ENCODE measurements at places on chromosomes 12 and 14.

DNA sequence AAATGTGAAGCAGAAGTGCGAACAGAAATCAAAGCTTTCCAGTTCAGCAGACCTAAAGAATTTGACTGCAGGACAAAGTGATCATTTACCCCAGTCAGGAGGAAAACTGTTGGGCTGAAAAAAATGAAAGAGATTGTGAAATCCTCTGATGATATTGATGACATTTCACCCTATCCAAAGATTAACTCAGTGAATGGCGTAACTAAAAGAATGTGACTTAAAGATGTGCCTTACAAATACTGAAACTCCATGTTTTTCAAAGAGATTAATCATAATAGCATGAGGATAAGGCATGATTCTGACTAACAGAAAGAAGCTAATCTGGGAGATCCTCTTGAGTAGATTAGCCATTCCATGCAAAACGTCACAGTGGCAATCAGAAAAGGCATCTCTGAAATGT is 225.6 kb downstream of the DUSP6 start:
- DNase-seq, result no peak

- no peak for DNase-seq
Observed at GRCh38 chr12:107311682-107312081, 218.3 kb upstream of the CRY1 start.

- no peak for DNase-seq
Observed at GRCh38 chr12:67623259-67623658, 25.3 kb upstream of the DYRK2 start.

DNA sequence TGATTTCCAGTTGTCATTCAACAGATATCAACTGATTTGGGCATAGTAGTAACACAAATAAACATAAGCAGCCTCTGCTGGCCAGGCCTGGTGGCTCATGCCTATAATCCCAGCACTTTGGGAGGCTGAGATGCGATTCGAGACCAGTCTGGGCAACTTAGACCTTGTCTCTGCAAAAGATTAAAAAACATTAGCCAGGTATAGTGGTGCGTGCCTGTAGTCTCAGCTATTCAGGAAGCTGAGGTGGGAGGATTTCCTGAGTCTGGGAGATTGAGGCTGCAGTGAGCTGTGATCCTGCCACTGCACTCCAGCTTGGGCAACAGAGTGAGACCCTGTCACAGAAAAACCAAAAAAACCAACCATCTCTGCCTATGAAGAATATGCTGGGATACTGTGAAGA is 7.1 kb downstream of the METAP2 start:
- DNase-seq, result no peak

DNA sequence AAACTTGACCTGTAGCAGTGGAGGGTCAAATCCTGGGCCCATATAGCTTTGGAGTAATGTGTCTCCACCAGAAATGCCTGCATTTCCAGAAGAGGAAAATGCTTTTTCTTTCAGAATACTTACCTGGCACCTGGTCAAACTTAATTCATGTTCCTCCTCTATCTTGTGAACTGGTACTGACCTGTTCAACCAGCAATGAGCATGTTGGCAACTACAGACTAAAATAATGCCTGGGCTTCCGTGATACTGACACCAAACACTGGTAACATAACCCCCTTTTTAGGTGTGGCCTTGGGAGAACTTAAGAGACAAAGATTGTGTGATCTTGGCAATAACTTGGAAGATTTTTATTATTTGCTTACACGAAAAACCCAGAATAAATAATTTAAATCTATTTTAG is 23.8 kb upstream of the MGST1 start:
- DNase-seq, result no peak

- no peak for DNase-seq
Observed at GRCh38 chr12:107967170-107967569, 161.9 kb upstream of the WSCD2 start.

- DNase-seq, result no peak
Observed at GRCh38 chr14:76719666-76720065, 41.6 kb upstream of the VASH1 start.

GRCh38 chr12:130716969-130717366 is 869 bp upstream of the RIMBP2 start:
- no peak for DNase-seq

DNA sequence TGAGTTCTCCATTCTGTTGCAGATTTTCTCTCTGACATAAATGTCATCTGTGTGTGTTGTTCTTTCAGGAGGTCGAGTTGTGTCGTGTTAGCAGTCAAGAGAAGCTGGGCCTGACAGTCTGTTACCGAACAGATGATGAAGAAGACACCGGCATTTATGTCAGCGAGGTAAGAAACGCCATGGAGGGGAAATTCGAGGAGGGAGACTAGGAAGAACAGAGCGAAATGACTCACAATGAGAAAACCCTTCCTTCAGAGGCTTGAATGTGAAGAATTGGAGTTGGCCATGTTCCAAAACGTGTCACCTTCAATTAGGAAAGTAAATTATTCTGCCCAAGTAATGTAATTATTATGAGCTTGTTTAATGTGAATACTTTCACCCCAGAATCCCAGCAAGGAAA is 364.5 kb downstream of the PDZRN4 start:
- no peak for DNase-seq

GRCh38 chr14:24881116-24881893 is 168.6 kb downstream of the STXBP6 start:
- no peak for DNase-seq

DNA sequence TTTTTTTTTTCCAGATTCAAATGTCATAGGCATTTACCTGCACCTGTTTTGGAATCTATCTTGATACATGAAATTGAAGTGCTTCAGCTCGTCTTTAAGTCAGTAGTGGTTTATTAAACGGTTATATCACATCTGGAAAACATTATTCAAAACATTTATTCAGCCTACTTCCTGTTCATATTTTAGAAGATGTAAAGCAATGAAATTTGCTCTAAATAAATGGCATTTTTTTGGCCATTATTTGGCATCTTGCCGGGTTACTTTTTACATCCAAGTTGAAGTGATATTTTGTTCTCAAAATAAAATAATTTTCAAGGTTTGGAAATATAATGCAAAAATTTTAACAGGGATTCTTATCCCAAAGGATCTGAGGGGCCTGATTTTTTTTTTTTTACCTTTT is 103.1 kb downstream of the EML1 start:
- no peak for DNase-seq

GRCh38 chr12:130214686-130215395 is 52.6 kb downstream of the FZD10 start:
- no peak for DNase-seq

- DNase-seq, result no peak
Observed at GRCh38 chr12:88726806-88727720, 146.8 kb upstream of the KITLG start.

GRCh38 chr12:79659961-79660431 is 30.8 kb downstream of the PAWR start:
- no peak for DNase-seq

DNA sequence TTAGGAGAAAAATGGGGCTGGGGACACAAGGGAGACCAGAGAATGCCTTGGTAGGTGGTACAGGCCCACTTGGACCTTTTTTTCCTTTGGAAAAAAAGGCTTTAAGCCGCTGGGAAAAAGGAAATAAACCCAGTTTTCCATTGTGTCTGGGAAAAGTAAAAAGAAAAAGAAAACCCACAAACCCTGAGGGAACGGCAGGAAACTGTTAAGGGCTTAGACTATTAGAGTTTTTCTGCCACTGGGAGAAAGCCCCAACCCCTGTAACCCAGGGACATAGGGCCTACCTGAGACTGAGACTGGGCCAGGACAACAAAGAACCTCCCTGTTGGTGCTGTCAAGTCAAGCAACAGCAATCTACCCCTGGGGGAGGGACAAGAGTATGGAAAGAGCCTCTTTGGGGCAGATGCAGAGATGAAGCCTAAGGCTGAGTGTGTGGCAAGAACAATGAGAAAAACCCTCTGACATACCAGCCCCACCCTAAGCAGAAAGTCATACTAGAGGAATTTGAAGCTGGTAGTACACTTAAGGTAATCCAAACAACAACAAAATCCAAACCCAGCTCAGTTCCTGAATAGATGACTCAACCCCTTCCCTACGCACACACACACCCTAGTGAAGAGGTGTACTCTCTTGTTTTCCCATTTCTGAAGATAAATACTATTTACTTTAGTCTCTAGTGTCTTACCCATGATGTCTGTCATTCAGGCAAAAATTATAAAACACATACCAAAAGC is 22.8 kb downstream of the ATF1 start:
- peak; percentile 26 for DNase-seq

DNA sequence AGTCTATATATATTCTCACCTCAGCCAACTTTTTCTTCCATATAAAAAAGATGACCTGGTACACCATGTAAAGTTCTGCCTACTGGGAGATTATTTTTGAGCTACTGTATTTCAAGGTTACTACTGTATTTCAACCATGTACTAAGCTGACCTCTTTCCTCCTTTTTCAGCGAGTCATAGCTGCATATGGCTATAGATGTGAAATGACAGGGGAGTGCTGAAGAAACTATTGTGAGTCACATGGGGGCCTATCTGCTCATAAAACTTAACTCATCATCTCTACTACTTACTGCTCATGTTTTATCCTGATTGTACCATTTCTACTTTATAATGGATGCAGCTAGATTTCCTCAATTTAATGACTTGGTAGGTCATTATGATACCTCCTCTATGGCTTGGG is 571.4 kb upstream of the ATP2B1 start:
- no peak for DNase-seq

DNA sequence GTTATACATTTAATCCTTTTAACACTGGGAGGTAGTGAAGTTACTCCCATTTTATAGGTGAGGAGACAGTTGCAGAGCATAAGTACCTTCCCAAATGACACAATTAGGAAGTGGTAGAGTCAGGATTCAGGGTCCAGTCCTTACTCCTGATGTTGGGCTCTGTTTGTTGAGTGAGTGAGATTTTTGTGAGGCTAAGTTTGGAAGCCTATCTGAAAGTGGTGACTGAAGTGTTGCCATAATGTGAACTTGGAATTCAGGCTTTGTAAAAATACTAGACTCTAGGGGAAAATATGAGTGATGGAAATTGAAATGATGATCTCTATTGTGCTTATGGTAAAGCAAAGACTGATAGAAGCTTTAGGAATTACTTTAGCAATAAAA is 2.2 kb downstream of the NUDT4 start:
- no peak for DNase-seq

DNA sequence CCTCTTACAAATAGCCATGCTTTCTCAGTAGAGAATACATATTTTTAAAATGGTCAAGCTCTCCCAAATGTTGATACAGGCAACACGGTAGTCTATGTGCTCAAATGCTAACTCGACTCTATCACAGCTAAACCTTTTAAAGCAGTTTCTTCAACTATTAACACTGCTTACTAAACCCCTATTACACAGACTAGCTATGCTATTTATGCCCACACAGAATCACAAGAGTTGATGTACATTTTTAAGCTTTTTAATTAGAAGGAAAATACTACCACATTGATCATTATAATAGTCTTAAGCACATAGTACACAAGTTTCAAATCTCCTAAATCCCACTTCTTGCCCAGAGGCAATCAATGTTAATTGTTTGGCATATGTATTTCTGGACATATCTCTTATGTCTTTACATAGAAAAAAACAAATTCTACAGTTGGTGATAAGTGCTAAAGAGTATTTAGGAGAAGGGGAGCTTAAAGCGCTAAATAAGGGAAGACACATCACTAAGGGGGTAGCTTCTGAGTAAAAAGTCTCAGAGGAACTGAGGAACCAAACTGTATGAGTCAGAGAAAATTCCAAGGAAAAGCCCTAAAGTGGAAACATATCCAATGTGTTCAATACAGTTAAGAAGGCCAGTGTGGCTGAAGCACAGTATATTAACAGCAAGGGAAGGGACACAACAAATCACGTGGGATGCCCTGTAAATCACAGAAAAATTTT is 13.7 kb downstream of the HNRNPC start:
- no peak for DNase-seq

DNA sequence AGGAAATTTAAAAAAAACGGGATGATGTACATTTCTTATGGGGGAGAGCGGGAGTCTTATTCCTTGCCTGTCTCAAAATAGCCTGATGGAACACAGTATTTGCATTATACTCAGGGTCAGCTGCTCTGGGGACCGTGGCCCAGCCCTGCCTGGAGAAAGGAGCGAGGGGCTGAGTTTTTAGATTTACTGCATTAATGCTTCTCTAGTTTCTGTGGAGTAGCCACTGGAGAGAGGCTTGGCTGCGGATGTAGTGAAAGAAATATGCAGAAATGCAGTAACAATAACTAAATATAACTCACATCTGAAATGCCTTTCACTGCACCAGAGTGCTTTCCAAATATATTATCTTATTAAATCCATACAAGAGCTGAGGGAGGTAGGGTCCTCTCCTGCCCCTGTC is 87.6 kb upstream of the MAP1LC3B2 start:
- DNase-seq, result no peak

DNA sequence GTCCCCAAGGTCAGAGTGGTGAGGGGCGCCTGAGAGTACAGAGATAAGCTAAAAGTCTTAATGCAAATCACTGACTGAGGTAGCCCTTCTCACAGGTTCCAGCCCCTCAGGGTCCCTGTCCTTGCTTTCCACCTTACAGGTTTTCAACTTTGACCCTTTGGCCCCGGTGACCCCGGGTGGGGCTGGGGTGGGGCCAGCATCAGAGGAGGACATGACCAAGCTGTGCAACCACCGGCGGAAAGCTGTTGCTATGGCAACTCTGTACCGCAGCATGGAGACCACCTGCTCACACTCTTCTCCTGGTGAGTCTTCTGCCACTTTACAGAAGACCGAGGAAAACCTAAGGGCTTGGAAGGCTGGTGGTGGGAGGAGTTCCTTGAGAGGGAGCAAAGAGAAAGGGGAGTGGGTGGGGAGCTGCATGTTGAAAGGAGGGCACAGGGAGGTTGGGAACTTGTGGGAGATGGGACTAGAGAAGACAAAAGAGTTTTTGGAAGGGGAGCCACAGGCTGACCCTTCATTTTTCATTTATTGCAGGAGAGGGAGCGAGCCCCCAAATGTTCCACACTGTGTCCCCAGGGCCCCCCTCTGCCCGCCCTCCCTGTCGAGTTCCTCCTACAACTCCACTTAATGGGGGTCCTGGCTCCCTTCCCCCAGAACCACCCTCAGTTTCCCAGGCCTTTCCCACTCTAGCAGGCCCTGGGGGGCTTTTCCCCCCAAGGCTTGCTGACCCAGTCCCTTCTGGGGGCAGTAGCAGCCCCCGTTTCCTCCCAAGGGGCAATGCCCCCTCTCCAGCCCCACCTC is 2.4 kb downstream of the MBD6 start:
- DNase-seq, result no peak

GRCh38 chr12:31732926-31733548 is 4.2 kb upstream of the AMN1 start:
- DNase-seq, result peak; percentile 48

- peak; percentile 46 for DNase-seq
Observed at GRCh38 chr12:92143686-92144630, 1.7 kb downstream of the BTG1 start.

DNA sequence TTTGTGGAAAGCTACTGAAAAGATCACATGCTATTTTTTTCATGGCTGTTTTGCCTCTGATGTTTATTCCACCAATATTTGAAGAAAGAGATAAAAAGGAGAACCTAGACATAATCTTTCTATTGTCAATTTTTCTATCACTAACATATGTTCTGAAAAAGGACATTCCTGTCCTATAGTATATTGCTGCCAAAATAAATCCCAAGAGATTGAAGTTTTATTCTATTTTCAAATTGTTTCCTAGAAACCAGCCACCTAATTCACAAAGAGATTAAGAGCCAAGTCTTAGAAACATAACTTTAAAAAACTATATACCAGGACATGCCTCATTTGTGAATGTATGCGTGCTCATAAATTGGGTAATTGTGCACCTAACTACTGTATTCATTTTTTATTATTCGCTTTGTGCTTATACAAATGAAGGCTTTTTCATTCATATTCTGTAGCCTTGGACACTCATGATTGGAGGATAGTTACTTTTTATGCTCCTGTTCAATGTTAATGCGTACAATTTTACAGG is 200.7 kb downstream of the FUT8 start:
- no peak for DNase-seq

GRCh38 chr12:101713059-101713682 is 15.7 kb downstream of the CHPT1 start:
- no peak for DNase-seq

All from 8988T (cell line).